ENCODE measurements at places on chromosomes 6 and 20. TPM values are rescaled to one million over a fixed set of nuclear protein-coding genes. Genes with fewer than 3 reads are reported as not detected.

SLC44A4 gene
- 0.18 TPM for total RNA-seq

SYCP2 gene
- total RNA-seq: 3.1 TPM

TRIM31 gene
- not detected for total RNA-seq

DNA sequence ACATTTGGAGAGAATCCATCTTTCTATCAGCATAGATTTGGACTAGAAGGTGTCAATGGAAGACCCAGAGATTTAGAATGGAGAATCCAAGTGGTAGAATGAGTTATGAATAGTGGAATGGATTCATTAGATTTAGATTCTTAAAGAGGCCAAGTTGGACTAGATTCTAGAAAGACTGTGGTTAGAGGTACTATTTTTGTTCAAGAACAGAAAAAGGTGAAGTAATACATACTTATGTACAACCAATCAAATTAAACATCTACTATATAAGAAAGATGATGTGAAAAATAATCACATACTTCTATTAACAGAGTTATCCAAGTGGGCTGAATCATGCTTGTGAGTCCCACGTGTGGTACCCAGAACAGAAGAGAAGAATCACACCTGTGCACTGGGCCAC lies 33.8 kb upstream of the ADTRP start:
- no peak overlapping the region for H3K27ac ChIP-seq
- no peak for DNase-seq
- no peaks in the 10 kb centered on the region for H3K27me3 ChIP-seq
- H3K4me1 ChIP-seq: peaks cover 19% of the 10 kb centered on the region
- no peak overlapping the region for H3K4me3 ChIP-seq
- no peaks in the 10 kb centered on the region for H3K36me3 ChIP-seq

- H3K27me3 ChIP-seq: no peaks in the 10 kb centered on the region
- no peak overlapping the region for H3K4me3 ChIP-seq
- H3K4me1 ChIP-seq: no peaks in the 10 kb centered on the region
- no peak for DNase-seq
- no peak overlapping the region for H3K27ac ChIP-seq
- peaks cover 59% of the 10 kb centered on the region for H3K36me3 ChIP-seq
Measured at GRCh38 chr20:58677079-58677604, 15.5 kb upstream of the NPEPL1 start.

GRCh38 chr6:154478021-154478700 lies 32.3 kb downstream of the CNKSR3 start:
- peak; percentile 60 for DNase-seq
- peak overlapping the region; percentile 92 for H3K27ac ChIP-seq
- H3K4me1 ChIP-seq: peaks cover 31% of the 10 kb centered on the region
- no peaks in the 10 kb centered on the region for H3K36me3 ChIP-seq

DNA sequence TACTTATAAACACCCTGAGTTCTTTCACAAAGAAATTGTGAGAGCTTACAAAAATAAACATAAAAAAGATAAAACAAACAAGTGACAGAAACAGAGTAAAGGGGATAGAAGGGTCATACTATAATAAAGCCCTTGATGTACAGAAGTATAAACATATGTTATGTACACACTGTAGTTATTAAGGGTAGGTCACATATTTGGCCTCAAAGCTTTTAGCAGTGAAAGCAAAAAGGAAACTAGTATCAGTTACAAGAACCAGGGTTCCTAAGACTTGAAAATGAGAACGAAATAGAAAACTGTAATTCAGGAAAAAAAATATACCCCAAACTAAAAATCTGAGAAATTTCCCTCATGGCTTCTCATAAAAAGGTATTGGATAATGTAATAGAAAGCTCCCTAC lies 380.6 kb downstream of the HDGFL1 start:
- no peak overlapping the region for H3K4me3 ChIP-seq
- no peak overlapping the region for H3K27ac ChIP-seq
- H3K36me3 ChIP-seq: no peaks in the 10 kb centered on the region
- no peak for DNase-seq

DNA sequence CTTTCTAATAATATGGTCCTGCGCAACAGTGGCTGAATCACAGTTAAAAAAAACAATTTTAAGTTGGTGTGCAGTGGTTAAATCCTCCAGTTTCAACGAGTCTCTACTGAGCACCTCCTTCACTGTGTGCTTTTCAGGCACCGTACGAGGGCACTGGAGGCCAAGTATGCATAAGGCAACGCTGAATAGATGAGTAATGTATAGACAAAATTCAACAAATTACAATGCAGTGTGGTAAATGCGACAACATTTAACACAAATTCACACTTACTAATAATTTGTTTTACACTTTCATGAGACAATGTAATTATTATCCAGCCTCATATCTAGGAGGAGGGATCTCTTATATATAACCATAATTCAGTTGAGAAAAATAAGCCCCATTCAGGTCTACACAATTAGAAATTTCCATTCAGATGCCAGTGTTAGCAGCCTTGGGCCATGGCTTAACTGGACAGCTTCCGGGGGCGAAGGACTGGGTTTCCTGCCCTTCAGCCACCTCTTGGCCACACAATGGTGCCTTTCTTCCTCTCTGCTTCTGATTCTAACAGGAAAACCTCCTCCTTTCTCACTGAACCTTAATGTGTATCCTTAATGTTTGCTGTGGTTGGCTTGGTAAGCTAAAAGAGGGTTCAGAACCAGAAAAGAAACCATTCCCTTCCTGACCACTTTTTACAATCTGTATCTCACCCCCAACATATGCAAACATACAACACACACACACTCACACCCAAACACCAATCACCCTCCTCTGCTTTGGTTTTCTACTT lies 51.9 kb downstream of the B4GALT5 start:
- H3K4me1 ChIP-seq: peaks cover 5% of the 10 kb centered on the region
- no peak overlapping the region for H3K27ac ChIP-seq
- H3K27me3 ChIP-seq: no peaks in the 10 kb centered on the region
- no peak for DNase-seq
- H3K36me3 ChIP-seq: no peaks in the 10 kb centered on the region
- H3K4me3 ChIP-seq: no peak overlapping the region

DNA sequence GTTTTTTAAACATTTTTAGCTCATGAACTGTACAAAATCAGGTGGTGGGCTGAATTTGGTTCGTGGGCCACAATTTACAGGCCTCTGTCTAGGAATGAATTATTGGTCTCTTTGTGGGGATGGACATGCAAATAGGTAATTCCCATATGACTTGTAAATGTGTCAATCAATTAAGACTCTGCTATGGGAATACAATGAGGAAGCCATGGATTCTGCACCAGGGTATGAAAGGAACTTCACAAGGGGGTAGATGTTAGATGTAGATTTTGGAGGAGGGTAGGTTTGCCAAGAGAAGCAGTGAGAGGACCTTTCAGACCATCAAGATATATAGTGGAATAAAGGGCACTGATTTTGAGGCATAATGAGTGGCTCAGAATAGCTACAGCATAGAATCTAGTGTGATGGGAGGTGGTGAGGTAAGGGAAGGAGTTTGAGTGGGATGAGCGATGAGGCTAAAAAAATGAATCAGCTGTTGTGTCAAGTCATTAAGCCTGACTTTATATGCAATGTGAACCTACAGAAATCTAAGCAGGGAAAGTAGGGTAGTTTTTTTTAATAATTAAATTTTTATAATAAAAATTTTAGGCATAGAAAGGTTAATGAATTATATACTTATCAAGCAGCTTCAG lies 32.6 kb upstream of the RNF182 start:
- no peaks in the 10 kb centered on the region for H3K4me1 ChIP-seq
- no peak overlapping the region for H3K4me3 ChIP-seq
- no peak overlapping the region for H3K27ac ChIP-seq
- no peaks in the 10 kb centered on the region for H3K36me3 ChIP-seq
- H3K27me3 ChIP-seq: no peaks in the 10 kb centered on the region

All from muscle of leg (tissue), 16 donors.